ENCODE measurements at places on chromosomes 11 and 22.

- no peak for DNase-seq
These were observed 69.3 kb downstream of the LRRC32 start for GRCh38 chr11:76601272-76601671.

DNA sequence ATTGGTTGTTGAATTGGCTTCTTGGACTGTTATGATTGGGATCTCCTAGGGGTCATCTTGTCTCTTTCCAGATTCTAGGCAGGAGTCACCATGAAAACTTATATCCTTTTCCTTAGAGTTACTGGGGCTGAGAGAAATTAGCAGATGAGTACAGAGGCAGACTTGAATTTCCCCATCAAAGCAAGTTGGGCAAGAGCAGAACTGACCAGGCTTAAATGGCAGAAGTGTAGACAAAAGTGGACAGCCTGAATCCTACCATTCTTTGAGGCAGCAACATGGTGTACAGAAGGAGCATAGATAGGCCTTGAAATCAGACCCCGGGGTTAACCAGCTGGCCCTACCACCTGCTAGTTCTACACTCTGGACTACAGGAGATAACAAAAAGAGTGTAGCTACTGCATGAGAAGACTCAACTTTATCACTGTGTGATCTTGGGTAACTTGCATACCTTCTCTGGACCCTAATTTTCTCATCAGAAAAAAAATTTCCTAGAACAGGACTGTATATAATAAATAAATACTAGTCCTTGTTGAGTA lies 427.4 kb upstream of the CADM1 start:
- DNase-seq, result no peak

DNA sequence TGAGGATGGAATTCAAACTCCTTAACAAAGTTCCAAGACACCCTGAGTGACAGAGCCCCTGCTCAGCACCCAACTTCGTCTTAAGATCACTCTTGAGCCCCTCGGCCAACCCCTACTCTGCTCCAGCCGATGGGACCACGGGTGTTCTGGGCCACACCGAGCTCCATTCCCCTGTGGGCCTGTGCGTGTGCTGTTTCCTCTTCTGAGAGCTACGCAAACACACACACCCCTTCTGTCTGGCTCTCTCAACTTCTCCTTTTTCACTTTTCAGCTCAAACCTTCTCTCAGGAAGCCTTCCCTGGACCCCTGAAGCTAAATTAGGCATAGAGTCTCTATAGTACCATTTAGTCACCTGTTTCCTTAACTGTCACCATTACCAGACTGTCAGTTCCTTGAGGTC lies 37.5 kb upstream of the NNMT start:
- no peak for DNase-seq

DNA sequence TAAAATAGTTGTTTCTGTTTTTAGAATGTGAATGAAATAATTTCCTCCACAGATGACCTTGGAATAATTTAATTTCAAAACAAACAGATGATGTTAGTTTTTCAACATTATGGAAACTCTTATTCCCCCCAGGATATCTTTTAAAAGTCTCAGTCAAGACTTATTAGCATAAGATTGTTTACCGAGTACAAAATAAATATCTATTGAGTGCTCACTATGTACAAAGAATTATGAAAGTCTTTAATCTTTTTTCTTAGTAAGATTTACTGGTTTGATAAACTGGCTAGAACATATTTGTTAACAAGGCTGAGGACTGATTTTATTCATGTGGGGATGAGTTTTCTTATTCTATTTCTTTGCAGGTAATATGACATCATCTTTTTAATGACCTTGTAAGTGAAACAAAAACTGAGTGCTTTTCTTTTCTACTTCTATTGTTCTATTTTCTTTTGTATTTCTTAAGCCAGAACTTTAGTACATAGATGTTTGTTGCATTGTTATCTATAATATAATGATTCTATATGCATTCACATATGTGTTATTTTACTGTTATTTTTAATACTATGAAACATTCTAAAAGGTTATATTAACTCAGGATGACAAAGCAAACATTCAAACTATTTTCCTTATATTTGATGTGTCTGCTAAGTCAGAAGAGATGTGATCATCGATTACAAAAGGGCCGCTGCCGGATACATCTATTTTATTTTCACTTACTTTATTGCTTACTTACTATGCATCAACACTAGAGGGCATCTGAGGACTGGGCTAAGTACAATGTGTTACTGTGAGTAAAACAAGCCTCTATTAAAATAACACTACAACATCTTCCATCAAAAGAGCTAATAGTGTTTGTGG lies 111.0 kb upstream of the ARHGAP42 start:
- DNase-seq, result no peak

GRCh38 chr11:90204832-90205646 lies 17.8 kb downstream of the CHORDC1 start:
- no peak for DNase-seq

DNA sequence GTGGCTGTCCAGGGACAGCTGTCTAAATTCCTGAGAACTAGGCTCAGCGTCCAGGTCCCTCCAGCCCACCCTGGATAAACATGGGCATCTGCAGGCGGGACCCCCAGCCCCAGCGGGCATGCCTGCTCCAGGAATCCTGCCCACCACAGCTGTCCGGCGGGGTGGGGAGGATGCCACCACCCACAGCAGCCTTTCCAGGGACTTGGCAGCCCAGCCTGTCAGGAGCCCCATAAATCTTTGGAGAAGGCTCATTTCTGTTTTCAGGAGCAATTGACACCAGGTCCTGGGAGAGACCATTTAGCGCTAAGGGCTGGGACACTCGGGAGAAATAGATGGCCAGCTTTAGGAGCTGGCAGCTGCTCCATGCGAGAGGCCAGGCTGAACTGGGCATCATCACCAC lies 358.9 kb downstream of the CADM1 start:
- DNase-seq, result no peak

DNA sequence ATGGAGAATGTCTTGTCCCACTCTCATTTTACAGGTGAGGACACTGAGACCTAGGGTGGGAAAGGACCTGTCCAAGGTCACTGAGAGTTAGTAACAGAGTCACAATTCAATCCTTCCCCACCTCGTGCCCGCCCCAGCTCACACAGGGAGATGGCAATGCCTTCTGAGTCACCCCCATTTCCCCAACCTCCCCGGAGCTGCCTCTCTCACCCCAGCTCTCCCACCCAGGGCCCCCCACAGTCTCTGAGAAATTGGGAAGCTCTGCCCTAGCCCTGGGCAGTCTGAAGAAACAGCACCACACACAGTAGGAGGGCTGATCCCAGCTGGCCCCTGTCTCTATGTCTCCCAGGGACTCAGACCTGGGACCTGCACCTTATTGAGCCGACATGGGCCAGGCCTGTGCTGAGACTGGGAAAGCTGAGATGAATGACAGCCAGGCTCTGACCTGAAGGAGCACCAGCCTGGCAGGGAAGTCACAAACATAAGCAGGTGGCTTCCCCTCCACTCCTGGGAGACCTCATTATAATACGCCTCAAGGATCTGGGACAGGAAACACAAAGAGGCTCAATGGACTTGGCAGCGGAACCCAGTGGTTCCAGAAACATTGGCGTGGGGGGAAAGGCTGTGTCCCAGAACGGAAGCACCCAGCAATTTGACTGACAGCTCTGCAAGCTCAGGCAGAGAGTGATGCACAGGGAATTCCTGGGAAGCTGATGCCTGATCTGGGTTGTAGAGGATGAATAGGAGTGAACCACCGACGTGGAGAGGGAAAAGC lies 51.0 kb downstream of the CD6 start:
- no peak for DNase-seq

DNA sequence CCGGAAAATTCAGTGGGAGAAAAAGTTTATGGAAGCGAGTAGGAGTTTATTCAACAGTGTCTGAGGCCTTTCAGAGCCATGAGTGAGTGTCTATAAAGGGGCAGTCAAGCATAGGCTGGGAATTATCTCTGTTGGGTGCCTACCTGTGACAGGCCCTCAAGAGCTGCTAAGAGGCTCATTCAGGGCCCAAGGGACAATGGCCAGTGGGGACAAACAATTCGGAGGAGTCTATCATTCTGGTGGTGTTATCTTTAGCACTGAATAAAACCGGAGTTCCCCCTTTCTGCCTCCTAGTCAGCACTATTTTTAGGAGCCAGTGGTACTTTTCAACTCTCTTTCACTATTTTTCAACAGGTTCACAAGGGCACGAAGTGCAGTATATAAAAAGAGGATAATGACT lies 89.5 kb upstream of the HTATIP2 start:
- DNase-seq, result no peak

DNA sequence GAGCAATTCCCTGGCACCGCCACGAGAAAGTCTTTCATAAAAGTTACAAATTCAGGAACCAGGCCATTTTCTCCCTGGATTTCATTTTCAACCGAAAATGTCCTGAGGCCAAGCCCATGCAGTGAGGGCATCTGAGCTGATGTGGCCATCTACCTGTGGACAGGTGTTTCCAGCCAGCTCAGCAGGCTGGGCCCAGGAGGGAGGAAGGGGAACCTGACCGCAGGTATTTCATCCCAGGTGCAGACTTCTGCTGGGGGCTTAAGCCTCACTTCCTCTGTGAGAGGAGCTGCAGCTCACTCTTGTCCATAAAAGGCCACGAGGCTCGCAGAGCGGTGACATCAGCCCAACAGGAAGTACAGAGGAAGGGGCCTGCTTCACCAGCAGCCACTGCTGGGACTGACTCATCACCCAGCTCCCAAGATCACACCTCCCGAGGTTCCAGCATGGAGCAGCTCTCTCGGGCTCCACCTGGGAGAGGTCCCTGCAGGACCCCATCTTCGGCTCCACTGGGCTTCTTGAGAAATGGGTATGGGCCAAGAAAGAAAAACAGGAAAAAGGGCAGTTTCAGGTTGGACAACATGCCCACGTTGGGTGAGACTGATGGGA lies 56.4 kb downstream of the MYH9 start:
- DNase-seq, result no peak

DNA sequence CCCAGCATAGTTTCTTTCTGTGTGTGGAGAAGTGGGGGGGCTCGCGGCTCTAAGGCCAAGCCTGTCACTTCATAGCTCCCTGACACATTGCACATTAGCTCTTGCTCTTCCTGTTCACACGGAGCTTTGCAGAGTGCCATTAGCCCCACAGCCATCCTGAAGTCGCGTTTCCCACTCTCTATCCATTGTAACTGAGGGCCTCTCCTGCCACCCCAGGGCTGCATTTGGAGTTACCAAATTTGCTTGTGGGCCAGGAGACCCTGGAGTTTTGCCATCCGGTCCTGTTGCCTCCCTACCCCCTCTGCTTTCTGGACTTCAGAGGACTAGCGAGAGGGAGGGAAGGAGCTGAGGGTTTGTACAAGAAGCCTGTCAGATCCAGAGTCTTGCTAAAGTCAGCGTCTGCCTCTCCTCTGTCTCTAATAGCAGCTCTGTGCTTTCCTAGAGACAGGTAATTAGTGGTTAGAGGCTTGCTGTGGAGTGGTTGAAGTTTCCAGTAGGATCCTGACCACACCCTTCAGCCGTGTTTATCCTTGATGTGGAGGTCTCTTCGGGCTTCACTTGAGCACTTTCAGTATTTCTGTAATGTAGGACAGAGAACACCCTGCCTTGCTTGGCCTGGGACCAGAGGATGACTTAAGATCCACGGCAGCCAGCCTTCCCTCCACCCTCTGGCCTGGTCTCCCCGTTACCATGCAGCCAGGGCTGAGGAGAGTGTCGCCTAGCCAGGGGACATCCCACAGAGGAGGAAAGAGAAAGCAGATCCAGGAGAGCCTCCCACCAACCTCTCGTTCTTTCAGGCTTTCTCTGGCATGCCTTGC lies 14.1 kb downstream of the DCPS start:
- no peak for DNase-seq

- no peak for DNase-seq
These were observed 83.6 kb downstream of the CCDC34 start for GRCh38 chr11:27279460-27279859.

DNA sequence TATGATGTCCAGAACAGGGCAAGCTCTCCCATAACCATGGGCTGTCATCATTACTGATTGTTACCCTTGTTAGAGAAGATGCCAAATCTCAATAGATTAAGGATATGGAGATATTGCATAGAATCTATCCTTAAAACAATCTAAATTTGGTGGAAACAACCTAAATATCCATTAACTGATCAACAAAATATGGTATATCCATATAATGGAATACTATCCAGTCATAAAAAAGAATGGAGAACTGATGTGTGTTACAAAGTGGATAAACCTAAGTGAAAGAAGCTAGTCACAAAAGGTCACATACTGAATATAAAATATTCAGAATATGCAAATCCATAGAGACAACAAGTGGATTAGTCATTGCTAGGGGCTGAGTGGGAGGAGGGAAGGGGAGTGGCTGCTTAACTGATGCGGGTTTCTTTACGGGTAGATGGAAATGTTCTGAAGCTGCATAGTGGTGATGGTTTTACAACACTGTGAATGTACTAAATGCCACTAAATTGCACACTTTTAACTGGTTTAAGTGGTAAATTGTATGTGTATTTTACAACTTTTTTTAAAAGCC lies 36.1 kb upstream of the SMCO4 start:
- no peak for DNase-seq

DNA sequence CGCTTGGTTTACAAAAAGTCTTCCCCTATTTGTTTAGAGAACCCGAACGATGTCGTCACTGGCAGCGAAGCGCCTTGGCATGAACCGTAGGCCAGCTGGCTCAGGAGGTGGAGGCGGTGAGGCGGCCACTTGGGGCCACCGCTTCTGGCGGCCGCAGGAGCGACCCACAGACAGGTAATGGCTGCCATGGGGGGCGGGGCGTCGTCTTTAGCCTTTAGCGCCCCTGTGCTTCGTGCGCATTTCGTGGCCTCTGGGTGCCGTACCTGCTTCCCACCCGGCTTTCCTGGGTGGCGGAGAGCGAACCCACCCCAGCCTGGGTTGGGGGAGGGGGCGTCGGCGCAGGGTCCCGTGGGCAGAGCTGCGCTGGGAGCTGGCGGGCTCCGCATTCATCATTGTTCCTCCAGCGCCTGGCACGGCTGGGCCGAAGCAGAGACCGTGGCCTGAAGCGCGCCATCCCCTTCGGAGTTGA lies 469 bp upstream of the OSBP2 start:
- no peak for DNase-seq

DNA sequence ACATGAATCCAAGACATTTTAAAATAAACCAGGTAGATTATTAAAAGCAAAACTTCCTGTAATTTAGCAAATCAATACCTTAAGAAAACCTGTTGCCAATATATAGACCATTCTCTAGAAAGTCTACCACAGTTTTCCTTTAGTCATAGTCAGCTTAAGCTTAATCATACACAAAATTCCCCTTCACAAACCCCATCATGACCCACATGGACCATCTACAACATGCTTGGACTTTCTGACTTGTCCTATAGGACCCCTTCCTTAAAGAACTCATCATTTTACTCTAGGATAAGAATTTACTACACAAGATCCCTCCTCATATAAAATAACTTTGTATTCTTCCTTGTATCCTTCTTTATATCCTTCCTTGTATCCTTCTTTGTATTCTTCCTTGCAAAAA lies 16.2 kb upstream of the RNASEH2C start:
- DNase-seq, result no peak

- DNase-seq, result no peak
These were observed 34.9 kb upstream of the PHOX2A start for GRCh38 chr11:72278905-72279304.

DNA sequence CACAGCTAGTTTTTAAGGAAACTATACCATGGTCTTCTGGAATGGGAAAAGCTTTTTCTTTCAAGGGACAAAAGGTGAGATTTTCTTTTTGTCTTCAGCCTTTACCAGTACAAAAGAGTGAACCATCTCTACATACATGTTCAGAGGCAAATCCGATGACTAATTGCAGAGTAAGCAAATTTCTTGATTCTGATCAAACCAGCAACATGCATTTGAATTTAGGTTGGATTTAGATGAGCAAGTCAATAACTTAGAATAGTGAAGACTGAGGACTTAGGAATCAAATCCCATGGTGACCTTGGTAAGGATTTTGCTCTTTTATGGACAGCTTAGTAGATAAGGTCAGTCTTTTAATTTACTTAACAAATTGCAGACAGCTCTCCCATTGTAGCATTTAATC lies 65.9 kb upstream of the BLID start:
- no peak for DNase-seq
